Activated T-helper 1 cell treated with anti-CD3 and anti-CD28 coated beads, Interleukin-12 subunit alpha, Interleukin-12 subunit beta, Interleukin-2, Interleukin-4 antibody, amounts not matched to agents 30 ng/mL and 10 ng/mL and 1 ng/mL, durations not matched to agents 14 hours and 24 hours and 36 hours (primary cell): ENCODE measurements at places on chromosomes 6 and 20.
A peak's percentile ranks its signal among the peaks of the same experiment; 100 is the strongest.

DNA sequence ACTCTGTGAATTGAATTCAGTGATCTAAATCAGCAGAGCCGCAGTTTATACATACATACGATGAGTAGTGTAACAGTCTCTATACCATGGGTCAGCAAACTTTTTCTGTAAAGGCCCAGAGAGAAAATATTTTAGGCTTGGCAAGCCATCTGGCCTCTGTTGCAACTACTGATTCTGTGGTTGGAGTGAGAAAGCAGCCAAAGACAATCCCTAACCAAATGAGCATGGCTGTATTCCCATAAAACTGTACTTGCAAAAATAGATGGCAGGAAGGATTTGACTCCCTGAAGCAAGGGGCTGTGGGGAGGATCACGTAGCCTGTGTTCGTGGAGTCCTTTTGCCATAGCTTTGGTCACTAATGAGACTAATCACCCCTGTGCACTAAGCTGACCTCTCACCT, 17.9 kb upstream of the MOCS1 start:
- H3K27ac ChIP-seq, result no peak overlapping the region
- H3K4me1 ChIP-seq, result no peaks in the 10 kb centered on the region
- no peak for DNase-seq
- H3K4me3 ChIP-seq, result no peak overlapping the region
- H3K36me3 ChIP-seq, result no peaks in the 10 kb centered on the region

GRCh38 chr6:157131250-157131649, 192.1 kb downstream of the TMEM242 start:
- peaks cover 14% of the 10 kb centered on the region for H3K36me3 ChIP-seq
- no peaks in the 10 kb centered on the region for H3K27me3 ChIP-seq
- no peak overlapping the region for H3K27ac ChIP-seq
- H3K4me3 ChIP-seq, result no peak overlapping the region
- no peak for DNase-seq

- no peaks in the 10 kb centered on the region for H3K27me3 ChIP-seq
- peaks cover 21% of the 10 kb centered on the region for H3K4me1 ChIP-seq
- DNase-seq, result no peak
Measured at GRCh38 chr6:5701174-5701573, 305.6 kb downstream of the NRN1 start.

GRCh38 chr20:22586645-22587310, 2.4 kb upstream of the FOXA2 start:
- peaks cover 36% of the 10 kb centered on the region for H3K27me3 ChIP-seq
- H3K4me3 ChIP-seq, result no peak overlapping the region
- no peaks in the 10 kb centered on the region for H3K4me1 ChIP-seq
- no peak overlapping the region for H3K27ac ChIP-seq

DNA sequence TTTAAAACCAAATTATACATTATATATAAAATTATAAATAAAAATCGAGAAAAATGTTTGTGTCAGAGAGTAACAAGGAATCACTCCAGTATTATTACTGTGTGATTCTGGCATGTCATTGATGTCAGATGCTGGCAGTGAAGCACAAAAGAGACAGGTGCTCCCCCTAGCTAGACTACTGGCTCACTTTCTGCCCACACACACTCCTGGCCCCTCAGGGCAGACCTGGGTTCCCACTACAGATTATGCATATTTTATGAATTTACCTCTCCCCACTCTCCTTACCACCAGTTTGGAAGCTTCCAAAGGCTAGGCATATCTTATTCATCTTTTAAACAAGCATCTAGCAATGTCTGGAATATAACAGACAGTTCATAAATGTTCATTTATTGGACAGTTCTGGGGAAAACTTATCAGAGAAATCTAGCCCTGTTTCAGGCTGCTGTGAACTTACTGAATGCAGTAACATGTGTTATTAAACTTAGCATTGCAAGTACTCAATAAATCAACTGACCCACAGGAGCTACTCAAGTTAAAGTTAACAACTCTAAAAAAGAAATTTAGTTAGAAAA, 12.8 kb downstream of the SNX3 start:
- no peak overlapping the region for H3K4me3 ChIP-seq
- no peaks in the 10 kb centered on the region for H3K27me3 ChIP-seq
- H3K4me1 ChIP-seq, result no peaks in the 10 kb centered on the region
- H3K27ac ChIP-seq, result no peak overlapping the region

- H3K4me3 ChIP-seq, result no peak overlapping the region
- no peak for DNase-seq
- H3K4me1 ChIP-seq, result no peaks in the 10 kb centered on the region
- no peaks in the 10 kb centered on the region for H3K36me3 ChIP-seq
Measured at GRCh38 chr20:61328911-61329558, 77.0 kb downstream of the CDH4 start.

DNA sequence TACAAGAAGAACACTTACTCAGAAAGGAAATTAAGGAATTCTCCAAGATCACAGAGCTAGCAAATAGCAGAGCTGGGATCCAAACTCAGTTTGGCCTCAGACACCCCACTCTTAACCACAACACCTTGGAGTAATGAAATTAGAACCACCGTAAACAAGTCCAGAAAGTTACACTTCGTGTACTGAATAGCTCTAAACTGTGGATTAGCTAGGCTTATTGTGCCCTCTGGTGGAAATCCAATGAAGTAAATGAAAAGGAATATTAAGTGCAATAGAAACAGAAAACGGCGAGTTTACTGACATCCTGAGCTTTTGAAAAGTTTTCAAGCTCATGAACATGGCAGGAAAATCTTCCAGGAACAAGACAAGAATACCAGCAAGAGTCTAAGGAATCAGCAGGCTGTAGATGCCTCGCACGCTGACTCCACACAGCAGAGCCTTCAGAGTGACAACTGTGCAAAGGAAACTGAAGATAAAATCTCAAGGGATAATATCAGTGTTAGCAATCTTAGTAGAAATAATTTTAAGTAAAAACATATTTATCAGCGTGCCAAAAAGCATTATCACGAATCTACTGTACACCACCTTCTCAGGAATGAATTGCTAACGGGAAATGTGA, 34.6 kb downstream of the FBXO5 start:
- H3K27ac ChIP-seq, result no peak overlapping the region
- no peak for DNase-seq
- H3K27me3 ChIP-seq, result peaks cover 15% of the 10 kb centered on the region
- no peaks in the 10 kb centered on the region for H3K36me3 ChIP-seq
- no peak overlapping the region for H3K4me3 ChIP-seq

- H3K27ac ChIP-seq, result no peak overlapping the region
- no peaks in the 10 kb centered on the region for H3K4me1 ChIP-seq
- peaks cover 10% of the 10 kb centered on the region for H3K27me3 ChIP-seq
- no peak overlapping the region for H3K4me3 ChIP-seq
- H3K36me3 ChIP-seq, result no peaks in the 10 kb centered on the region
- DNase-seq, result no peak
Measured at GRCh38 chr20:50398821-50399554, 111.2 kb upstream of the PTPN1 start.

DNA sequence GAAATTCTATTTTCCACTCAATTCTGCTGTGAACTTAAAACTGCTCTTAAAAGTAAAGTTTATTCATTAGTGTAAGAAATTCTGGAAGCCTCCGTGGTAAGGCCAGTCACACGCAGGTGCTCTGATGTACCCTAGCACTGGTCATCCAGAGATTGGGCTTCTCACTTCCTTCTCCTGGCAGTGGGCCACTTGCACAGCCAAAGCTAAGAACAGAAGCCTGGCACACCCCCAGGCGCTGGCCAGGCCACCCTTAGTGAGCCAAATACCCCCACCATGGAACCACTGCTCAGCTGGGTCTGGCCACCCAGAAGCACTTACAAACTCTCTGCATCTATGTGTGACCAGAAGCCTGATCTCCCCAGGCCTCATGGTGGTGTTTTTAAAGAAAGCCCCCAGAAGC, 35.3 kb upstream of the ARFGEF2 start:
- H3K27ac ChIP-seq, result no peak overlapping the region
- H3K36me3 ChIP-seq, result no peaks in the 10 kb centered on the region
- no peak overlapping the region for H3K4me3 ChIP-seq
- H3K27me3 ChIP-seq, result peaks cover 16% of the 10 kb centered on the region

DNA sequence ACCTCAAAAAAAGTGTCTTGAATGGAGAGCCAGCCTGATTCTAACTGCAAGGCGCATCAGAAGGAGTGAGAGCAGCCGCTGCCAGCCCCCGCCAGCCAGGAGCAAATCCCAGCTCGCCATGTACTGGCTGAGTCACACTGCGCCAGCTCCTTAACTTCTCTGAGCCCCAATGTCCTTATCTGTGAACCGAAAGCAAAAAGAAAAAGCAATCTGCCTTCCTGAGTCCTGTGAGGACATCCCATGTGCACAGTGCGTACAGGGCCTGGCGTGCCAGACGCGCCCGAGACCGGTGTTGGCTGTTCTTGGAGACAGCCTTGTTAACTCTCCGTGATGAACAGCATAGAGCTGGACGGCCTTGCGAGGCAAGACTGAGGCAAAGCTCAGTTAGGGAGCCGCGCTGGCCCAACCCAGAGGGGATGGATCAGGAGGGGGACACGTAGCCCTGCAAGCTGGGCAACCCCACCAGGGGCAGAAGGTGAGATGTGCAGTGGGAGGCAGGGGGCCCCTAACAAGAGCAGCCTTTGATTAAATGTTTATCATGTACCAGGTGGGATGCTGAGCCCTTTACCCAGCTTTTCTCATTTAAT, 122.7 kb downstream of the AGPAT4 start:
- H3K4me1 ChIP-seq, result no peaks in the 10 kb centered on the region
- no peak overlapping the region for H3K4me3 ChIP-seq
- no peaks in the 10 kb centered on the region for H3K27me3 ChIP-seq
- DNase-seq, result no peak
- H3K27ac ChIP-seq, result no peak overlapping the region

DNA sequence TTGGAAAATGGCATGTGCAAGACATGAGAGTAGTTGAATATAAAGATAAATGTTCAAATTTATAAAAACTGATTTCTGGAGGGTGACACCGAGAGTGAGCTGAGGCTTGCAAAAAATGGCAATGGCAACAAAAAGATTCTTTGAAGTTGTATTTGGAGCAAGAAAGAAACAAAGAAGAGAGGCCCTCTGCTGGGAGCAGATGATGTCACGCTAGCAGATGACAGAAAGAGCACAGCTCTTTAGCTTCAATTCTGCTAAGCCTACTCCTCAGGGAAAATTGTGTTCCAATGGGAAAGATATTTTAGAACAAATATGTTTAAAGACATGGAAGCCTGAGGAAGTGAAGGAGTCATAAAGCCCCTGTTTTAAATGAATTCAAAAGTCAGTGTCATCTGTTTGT, 125.3 kb upstream of the NOX3 start:
- H3K4me3 ChIP-seq, result no peak overlapping the region
- no peak overlapping the region for H3K27ac ChIP-seq
- no peak for DNase-seq
- no peaks in the 10 kb centered on the region for H3K4me1 ChIP-seq

DNA sequence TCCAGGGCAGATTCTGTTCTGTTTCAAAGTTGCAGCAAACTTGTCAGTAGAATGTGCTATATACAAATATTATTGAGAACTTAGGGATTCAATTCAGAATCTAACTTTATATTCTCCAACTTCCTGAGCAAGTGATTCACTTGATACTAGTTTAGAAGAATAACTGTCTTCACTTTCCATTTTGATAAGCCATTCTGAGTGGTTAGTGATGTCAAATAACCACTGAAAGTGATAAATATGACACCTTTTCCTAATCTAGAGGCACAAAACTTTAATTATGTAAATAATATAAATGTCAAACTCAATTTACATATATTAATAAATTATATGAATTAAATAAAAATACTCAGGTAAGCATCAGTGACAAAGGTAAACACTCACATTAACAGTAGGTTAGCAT, 20.5 kb upstream of the SIM1 start:
- H3K4me1 ChIP-seq, result no peaks in the 10 kb centered on the region
- no peaks in the 10 kb centered on the region for H3K36me3 ChIP-seq
- peaks cover 17% of the 10 kb centered on the region for H3K27me3 ChIP-seq
- DNase-seq, result no peak

DNA sequence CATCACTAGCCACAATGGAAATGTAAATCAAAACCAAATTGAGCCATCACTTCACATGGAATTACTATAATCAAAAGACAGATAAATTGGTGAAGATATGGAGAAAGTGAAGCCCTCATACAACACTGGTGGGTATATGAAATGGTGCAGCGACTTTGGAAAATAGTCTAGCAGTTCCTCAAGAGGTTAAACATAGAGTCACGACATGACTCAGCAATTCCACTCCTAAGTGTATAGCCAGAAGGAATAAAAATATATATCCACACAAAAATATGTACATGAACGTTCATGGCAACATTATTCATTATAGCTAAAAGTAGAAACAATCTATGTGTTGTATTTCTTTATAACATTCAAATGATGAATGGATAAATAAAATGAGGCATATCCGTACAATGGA, 33.1 kb upstream of the SH3BGRL2 start:
- no peaks in the 10 kb centered on the region for H3K4me1 ChIP-seq
- no peaks in the 10 kb centered on the region for H3K36me3 ChIP-seq
- H3K27me3 ChIP-seq, result no peaks in the 10 kb centered on the region

- no peaks in the 10 kb centered on the region for H3K4me1 ChIP-seq
- H3K27me3 ChIP-seq, result peaks cover 2% of the 10 kb centered on the region
- no peak overlapping the region for H3K27ac ChIP-seq
- no peaks in the 10 kb centered on the region for H3K36me3 ChIP-seq
Measured at GRCh38 chr6:152478377-152479010, 158.7 kb downstream of the SYNE1 start.

DNA sequence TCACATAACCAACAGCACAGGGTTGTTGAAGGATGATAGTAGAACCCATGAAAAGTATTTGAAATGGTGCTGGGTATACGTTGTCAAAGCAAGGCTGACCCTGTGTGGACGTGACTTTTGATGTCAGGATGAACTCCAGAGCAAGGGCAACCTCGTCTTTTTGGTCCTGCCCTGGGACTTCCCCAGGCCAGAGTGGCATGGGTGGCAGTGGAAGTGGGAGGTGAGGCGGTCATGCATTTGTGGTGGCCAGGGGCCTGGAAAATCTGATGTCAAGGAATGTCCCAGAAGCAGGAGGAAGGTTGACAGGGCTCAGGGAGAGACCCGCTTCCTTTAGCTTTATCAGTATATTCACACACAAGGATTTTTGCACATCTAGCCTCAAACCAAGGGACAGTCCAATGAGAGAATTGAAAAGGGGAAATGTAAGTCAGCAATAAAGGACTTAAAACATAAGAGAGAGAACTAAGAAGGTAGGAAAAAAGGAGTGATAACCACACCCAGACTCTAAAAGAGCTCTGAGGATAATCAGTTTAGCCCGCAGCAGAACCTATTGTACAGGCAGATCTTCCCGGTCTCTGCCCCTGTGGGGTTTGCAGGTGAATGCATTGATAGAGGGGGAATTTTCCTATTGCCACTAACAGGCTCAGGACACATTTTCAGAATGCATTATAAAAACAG, 98.8 kb upstream of the HDGFL1 start:
- no peaks in the 10 kb centered on the region for H3K27me3 ChIP-seq
- no peak overlapping the region for H3K27ac ChIP-seq
- no peak for DNase-seq
- no peaks in the 10 kb centered on the region for H3K4me1 ChIP-seq
- H3K4me3 ChIP-seq, result no peak overlapping the region
- no peaks in the 10 kb centered on the region for H3K36me3 ChIP-seq

GRCh38 chr6:2853769-2854395, 12.2 kb upstream of the SERPINB1 start:
- no peak for DNase-seq
- no peaks in the 10 kb centered on the region for H3K27me3 ChIP-seq
- peak overlapping the region; percentile 73 for H3K4me3 ChIP-seq
- peaks cover 3% of the 10 kb centered on the region for H3K36me3 ChIP-seq

- H3K36me3 ChIP-seq, result no peaks in the 10 kb centered on the region
- no peaks in the 10 kb centered on the region for H3K27me3 ChIP-seq
- no peak overlapping the region for H3K27ac ChIP-seq
- no peak overlapping the region for H3K4me3 ChIP-seq
Measured at GRCh38 chr20:22464312-22465003, 119.9 kb downstream of the FOXA2 start.
